Midbrain (tissue), 1 donor: ENCODE measurements at places on chromosomes 6 and 20.

- DNase-seq = no peak
Observed at GRCh38 chr6:64630901-64631300, 995.3 kb downstream of the PHF3 start.

- no peak for DNase-seq
Observed at GRCh38 chr6:21664314-21665109, 71.0 kb downstream of the SOX4 start.

DNA sequence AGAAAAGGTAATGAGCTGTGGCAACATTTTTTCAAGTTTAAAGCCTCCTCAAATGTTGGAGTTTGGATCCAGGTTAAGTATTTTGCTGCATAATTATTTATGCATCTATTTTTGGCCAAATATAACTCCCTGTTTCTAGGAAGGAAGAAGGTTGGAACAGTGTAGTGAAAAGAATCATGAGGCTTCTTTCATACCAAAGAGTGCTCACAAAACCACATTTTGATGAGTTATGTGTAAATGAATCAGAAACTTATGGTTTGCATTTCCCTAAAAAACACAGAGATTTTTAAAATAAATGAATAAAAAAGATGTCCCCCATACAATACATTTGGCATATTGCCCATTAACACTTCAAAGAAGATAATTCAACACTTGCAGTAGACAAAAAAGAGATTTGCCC lies 246.9 kb upstream of the PRDM1 start:
- no peak for DNase-seq

DNA sequence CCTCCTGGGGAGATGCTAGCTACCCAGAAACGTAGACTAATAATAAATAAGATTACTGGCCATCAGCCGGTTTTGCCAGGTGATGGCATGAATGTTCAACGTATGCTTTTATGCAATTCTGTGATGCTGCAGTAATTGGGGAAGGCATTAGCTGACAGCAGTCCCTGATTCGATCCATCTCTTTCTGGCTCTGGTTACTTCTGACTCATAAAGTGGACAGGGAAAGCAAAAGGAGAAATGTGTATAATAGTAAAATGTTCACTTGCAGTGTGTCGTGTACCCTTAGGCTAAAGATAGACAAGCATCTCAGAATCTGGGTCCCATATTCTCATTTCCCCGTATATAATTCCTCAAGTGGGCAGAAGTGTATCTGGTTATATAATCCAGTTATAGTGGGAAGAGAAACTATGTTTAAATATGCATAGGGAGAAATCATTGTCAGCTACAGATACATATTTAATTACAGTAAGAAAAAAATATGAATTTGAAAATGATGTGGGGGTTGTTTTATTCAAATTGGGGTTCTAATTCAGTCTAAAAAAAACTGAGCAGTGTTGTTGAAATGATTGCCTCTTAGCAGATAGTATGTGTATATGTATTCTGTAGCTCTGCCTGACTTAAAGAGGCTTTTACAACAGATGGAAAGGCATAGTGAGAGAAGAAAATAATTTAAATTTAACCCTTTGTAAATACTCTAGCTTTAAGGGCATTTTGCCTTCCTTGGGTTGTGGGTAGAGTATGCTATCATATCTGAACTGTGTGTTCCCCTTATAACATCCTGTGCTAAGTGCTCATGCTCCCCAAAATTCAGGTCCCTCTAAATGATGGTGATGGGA lies 40.6 kb downstream of the DOK5 start:
- DNase-seq = no peak

- DNase-seq = no peak
Observed at GRCh38 chr20:30505566-30505965, 751.9 kb upstream of the DEFB115 start.

- DNase-seq = no peak
Observed at GRCh38 chr6:142732790-142733189, 212.2 kb downstream of the HIVEP2 start.

- no peak for DNase-seq
Observed at GRCh38 chr6:44869321-44869897, 458.7 kb upstream of the RUNX2 start.

DNA sequence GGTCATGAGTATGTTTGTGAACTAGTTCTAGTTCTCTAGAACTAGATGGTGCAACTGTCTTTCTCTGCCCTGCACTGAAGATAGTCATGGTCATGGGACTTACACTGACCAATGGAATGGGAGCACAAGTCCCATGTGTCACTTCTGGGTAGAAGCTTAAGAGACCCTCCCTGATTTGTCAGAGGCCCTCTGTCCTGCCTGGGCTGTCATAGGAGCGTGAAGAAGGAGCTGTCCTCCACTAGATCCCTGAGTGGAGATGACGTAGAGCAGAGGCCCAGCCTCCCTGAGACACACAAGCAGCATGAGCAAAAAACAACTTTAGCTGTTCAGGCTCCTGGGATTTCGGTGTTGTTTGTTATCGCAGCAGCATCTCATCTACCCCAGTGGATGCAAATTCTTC lies 514.5 kb downstream of the PREX1 start:
- DNase-seq = no peak

- DNase-seq = no peak
Observed at GRCh38 chr6:34050691-34051090, 95.2 kb downstream of the GRM4 start.

GRCh38 chr6:11313207-11313606 lies 80.7 kb upstream of the NEDD9 start:
- DNase-seq = no peak
